ENCODE measurements at places on chromosomes 11 and 22.

DNA sequence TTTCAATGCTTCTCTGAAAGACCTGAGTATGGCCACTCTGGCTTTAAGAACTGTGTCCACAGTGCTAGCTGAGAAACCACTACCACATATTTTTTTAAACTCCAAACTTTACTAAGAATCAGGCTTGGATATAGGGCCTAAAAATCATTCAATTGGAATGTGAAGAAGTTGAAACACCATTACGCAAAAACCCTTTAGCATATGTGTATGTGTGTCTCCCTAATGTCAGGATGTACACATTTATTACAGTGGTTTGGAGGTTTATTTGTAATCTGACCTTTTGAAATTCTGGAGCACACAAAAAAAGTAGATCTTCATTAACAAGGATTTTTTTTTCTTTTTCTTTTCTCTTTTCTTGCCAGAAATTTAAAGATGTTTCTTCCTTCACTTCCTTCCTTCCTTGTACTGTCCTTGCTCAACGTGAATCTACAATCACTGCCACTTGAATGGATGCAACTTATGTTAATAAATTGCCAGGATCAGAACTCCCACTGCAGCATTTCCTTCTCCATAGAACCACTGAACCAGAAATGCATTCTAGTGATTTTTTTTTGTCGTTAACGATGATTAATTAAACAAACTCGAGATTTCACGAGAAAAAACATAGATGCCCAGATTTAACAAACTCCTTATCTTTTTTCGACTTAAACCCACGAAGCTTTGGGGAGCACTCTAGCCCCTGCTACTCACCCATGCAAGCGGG lies 3.1 kb upstream of the ADM start:
- peak; percentile 92 for DNase-seq

DNA sequence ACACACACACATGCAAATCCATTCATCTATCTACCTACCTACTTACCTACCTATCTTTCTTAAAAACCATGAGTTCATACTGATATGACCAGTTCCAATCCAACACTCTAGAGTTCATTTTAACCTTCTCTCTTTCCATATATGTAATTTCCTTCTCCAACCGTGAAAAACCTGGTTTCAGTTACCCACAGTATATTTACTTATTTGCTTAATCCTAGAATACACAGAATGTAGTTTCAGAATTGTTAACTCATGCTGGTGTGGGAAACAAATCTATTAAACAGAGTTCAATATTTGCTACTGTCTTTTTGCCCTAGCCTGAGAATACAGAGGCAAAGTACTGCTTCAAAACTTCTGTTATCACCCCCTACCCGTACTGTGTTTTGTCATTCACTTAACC lies 101.3 kb downstream of the RRM1 start:
- DNase-seq: no peak

DNA sequence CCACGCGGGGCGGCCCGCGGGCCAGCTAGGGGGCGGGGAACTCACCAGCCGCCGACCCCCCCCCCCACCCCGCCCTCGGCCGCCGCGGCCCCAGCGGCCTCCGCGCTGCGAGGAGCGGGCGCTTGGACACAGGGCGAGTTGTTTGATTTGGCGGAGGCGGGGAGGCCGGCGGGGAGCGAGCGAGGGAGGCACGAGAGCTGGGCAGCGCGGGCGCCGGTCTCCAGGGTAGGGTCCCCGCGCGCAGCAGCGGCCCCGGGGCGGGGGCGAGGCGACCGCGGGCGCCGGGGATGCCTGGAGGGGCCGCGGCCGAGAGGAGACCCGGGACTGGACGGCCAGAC lies 64.4 kb downstream of the NAV2 start:
- no peak for DNase-seq

DNA sequence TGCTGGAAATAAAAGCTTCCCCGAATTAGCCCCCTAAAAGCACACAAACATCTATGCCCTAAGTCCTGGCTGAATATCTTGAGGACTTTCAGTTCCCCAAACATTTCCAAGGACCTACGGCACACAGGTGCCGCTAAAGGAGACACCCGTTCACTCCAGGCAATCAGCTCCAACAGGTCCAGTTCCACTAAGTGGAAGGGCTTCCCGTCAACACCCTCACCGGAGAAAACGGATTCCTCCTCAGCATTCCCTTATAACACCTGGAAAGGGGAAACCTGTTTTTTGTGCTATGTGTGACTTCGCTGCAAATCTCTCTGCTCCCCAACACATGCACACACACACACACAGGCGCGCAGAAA lies 3.9 kb downstream of the TENM4 start:
- DNase-seq: no peak

DNA sequence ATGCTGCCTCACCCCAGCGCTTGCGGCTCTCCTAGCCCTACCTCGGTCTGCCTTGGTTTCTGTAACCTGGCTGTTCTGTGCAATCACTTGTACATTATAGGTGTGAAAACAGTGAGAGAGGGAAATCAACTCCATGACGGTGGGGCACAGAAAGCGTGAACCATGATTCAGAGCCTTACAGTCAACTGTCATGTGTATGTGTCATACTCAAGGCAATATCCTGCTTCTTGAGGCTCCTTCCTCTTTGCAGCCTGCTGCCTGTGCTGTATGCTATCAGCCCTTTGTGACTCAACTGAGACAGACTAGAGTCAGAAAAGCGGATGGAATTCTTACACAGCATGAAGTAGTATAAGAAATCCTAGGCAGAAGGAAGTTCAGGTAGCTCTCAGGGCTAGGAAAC lies 2.1 kb downstream of the NRIP3 start:
- DNase-seq: peak; percentile 85

GRCh38 chr11:17921659-17922415 lies 91.0 kb downstream of the SERGEF start:
- DNase-seq: peak; percentile 85

GRCh38 chr22:20015971-20016733 lies 471 bp downstream of the ARVCF start:
- no peak for DNase-seq

DNA sequence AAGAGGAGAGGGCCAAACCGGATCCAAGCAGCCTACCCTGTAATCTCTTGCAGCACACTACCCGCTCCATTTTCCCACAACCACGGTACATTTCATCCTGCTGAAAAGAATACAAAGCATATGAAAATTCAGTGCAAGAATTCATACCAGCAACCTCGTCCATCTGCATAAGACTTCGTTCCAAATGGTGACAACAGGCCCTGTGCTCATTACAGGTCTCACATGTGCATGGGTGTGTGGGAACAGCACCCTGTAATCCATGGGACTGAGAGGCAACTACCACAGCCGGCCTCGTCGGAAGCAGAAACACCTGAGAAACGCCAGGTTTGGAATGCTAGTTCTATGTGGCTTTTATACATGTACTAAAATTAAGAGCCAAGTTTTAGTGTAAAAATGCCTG lies 52.3 kb downstream of the LARGE1 start:
- no peak for DNase-seq

- DNase-seq: peak; percentile 37
These were observed 84.5 kb downstream of the ISX start for GRCh38 chr22:35150183-35151107.

DNA sequence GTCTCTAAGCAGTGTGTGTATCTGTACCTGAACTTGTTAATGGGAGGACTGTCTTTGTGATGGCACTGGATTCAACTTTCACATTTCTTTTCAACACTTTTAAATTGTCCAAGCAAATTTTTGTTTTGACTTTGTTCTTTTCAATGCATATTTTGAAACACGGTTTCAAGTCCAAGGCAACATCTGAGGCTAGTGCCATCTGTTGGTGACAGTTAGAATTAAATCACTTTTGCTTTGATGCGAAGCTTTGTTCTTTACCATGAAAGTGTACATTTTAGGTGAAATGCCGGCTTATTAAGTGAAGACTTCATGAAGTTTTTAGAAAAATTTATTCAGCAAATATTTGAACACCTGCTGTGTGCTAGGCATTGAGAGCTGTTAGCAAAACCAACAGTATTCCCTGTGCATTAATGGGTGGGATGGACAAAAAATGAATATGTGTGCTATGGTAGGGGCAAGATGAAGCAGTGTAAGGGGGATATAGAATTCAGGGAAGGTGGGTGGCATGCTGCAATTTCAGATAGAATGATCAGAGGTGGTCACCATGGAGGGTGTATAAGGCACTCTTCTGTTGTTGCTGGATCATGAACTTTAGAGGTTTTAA lies 70.2 kb downstream of the DDX10 start:
- DNase-seq: peak; percentile 34

DNA sequence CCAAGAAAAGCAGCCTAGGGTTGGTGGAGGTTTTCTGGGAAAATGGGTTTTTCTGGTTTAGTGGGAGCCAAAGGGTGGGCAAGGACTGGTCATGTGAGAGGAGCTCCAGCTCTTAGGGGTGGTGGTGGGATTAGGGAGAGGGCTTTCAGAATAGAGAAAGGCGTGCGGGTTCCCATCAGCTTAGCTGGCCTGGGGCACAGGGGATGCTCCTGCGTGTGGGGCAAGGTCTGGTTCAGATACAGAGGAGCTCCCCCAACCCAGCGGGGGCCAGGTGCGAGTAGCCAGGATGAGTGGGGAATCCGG lies 644 bp downstream of the TMEM134 start:
- no peak for DNase-seq

Data from fibroblast of mammary gland (primary cell).